ENCODE measurements at places on chromosomes 2 and 18.
A peak's percentile ranks its signal among the peaks of the same experiment; 100 is the strongest.

GRCh38 chr2:132915812-132916549, 246.0 kb upstream of the LYPD1 start:
- DNase-seq: no peak

DNA sequence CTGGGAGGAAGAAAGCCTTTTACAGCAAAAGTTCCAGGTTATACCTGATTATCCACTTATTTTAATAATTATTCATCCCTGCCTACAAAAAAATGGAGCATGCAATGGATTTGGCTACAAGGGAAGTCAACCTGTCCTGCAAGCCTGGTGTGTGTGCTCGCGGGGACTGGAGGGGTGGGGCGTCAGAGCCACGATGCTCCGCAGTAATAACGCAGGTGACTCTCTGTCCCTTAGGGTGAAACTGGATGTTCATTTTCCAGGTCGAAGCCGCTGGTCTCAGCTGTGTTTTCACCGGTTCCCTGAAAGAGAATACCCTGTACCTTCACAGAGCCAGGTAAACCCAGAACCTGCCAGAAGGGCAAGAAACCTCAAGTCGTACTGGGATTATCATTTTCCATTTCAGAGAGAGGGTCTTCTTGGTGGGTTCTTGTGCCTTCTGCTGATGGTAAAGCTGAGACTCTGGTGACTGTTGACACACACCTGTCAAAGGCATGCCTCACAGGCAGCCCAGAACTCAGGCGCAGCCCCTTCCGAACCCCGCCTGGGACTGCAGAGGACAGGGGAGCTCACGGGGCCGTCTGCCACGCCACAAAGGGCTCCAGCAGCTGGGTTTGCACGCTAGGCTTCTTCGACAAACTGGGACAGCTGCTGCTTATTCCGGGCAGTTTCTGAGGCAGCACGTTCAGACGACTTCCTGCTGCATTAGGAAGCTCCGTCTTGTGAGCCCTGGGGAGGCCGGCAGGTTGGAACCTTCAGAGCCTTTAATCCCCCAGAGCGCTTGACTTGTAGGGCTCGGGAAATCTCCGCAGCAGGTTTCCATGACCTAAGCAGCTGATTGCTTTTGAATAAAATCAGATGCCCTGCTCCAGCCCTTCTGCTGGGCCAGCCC, 58.6 kb downstream of the KCNG2 start:
- DNase-seq: no peak

- DNase-seq: no peak
Measured at GRCh38 chr2:48414640-48414979, 115.3 kb upstream of the STON1 start.

DNA sequence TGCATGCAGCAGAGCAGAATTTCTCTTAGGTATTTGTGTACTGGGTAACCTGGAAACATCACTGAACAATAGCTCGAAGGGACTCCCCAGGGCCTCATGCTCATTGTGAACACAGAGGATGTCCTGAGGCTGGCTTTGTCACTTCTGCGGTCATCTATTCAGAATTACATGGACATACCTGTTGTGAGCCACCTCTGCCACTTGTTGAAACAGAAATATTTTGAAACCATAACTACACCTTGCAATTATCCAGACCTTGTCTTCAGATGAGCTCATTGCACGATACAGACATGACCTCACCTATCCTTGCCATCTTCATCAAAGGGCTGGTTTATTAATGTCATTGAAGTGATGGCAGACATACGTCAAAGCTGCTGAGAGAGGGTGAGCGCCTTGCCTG, 23.4 kb upstream of the CREG2 start:
- no peak for DNase-seq

DNA sequence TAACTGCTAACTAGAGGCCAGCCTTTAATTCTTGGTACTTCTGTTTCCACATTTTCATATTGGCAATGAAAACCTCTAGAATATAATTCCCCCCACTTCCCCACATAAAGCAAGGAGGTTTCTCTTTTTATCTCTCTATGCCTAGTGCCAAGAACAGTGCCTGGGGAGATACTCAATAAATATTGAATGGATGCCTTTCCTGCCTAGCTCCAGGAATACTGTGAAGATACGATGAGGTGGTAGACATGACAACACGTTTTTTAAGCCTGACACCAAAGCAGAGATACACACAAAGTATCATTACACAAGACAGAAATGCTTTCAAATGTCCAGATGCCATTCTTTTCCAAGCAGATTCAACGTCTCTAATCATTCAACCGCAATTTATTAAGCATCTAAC, 535.5 kb downstream of the XIRP2 start:
- DNase-seq: no peak

- DNase-seq: no peak
Measured at GRCh38 chr2:241248897-241249296, 60.4 kb downstream of the ANO7 start.

GRCh38 chr2:213316001-213316735, 31.9 kb downstream of the SPAG16 start:
- DNase-seq: no peak

DNA sequence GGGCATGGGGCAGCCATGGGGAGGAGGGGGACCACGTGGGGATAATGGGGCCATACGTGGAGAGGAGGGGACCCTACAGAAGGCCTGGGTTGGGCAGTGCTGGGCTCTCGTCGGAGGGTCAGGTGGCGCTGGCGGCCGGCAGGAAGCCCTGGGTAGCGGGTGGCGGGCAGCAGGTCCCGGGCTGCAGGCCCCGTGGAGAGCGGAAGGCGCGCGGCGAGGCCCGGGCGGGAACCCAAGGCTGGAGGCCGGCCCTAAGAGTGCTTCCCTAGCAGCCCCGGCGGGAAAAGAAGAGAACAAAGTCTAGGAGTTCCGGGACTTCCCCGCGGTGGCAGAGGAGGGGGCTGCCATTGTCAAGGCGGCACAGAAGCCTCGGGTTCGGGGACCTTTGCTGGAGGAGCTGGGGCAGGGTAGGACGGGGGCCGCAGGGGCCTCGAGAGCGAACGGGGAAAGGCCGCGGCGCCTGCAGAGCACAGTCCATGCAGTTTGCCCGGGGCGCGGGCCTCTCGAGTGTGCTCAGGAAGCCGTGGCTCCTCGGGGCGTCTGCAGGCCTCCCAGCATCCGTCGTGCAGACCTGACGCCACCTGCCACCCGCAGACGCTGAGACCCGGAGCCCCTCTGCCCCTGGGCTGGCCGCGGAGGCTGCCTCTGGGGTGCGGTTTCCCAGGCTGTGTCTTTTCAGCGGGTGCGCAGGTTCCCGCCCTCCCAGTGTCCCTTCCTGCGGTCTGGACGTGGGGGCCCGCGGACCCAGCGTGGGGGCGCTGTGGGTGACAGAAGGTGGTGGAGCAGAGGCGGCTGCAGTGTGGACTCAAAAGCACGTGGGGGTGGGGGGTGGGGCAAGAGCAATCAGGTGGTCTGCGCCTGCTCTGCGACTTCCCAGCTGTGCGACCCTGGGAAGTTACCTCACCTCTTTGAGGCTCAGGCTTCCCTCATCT, 19.4 kb upstream of the NCL start:
- peak; percentile 23 for DNase-seq

GRCh38 chr18:76989647-76990190, 142.9 kb downstream of the MBP start:
- DNase-seq: no peak

- DNase-seq: no peak
Measured at GRCh38 chr2:168643979-168644378, 158.5 kb upstream of the NOSTRIN start.

DNA sequence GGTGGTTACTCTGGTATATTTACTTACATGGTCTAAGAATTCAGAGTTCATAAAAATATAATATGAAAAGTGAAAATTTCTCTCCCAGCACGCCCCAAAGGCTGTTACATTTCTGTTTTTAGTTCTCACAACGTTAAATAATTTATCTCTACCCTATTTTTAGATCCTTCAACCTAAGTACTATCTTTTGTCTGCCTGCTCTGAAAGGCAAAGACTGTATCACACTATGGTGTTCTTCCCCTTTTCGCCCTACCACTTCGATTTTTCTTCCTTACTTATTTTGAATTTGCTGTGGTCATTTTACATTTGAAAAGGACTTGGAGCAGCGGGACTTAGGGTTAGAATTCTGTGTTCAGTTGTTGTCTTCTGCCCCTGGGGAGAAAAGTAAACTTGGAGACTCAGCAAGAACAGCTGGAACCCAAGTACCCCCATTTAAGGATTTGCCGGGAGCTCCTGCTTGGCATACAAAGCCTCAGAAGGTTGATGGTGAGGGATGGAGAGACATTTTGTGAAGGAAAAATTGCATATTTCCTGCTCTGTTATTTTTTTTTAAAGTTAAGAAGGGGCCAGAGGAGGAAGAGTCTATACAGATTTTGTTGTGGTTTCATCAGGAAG, 19.0 kb downstream of the ADAM23 start:
- no peak for DNase-seq

GRCh38 chr2:216583147-216583546, 50.1 kb upstream of the IGFBP2 start:
- DNase-seq: no peak

GRCh38 chr2:233850745-233851144, 3.6 kb downstream of the HJURP start:
- DNase-seq: no peak

DNA sequence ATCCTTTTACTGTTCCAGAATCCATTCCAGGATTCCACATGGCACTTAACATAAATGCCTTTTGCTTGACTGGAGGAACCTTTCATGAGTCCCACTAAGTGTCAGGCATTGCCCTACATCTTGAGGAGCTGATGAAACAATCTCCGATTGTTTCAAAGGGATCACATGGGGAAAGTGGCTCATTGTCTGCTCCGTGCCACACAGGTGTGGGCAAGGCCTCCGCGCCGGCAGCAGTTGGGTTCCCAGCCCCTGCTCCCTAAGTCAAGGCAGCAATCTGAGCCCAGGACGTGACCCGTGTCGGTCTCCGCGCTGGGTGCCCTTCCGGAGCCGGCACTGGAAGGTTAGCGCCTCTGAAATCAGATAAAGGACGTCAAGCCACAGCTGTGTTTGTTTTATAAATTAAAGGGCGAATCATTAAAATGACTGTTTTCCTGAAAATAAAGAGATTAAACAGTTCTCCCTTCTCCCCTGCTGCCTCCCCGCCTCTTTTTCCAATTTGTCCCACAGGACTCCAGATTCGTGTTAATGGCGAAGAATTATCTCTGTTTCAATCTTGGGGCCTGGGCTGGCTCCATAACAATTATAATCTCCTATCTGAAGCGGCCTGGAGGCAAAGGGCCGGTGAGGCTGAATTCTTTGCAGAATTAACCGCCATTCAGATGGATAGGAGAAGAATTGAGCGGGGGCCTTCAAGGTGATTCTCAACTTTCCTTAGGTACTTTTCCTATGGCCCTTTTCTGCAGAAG, 84.3 kb upstream of the FZD7 start:
- no peak for DNase-seq

DNA sequence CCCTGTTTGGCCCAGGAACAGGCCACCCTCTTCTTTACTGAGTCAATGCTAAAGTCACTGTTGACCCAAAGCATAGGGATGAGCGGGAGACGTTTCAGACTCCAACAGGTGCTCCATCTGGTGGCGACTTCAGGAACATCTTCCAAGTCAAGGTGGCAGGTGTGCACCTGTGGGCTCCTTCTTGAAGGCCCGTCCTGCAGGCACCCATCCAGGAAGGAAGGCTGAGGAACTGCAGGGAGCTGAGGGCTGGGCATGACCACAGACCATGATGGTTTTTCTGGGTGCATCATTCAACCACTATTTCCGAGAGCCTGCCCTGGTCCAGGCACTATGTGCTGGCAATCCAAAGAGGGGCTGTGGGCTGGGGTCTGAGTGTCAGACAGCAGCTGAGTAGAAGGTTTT, 142.8 kb downstream of the NDUFA10 start:
- DNase-seq: peak; percentile 44

GRCh38 chr2:150062416-150062815, 425.1 kb downstream of the RND3 start:
- DNase-seq: no peak

DNA sequence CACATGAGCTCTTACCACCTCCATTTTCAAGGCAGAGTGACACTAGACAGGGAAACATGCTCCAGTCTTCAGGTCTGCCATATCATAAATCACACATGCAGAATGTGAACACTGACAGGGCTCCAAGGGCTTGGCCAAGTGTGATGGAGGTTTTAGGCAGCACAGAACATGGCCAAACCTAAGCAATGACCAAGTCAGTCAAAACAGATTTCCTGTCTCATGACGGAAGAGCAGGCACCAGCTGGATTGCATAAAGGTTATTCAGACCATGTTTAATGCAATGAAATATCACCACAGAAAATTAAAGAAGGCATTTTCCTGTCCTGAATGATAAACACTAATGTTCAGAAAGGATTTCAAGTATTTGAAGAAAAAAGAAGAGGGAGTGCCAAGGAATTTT, 72.5 kb downstream of the SUMO1 start:
- no peak for DNase-seq

DNA sequence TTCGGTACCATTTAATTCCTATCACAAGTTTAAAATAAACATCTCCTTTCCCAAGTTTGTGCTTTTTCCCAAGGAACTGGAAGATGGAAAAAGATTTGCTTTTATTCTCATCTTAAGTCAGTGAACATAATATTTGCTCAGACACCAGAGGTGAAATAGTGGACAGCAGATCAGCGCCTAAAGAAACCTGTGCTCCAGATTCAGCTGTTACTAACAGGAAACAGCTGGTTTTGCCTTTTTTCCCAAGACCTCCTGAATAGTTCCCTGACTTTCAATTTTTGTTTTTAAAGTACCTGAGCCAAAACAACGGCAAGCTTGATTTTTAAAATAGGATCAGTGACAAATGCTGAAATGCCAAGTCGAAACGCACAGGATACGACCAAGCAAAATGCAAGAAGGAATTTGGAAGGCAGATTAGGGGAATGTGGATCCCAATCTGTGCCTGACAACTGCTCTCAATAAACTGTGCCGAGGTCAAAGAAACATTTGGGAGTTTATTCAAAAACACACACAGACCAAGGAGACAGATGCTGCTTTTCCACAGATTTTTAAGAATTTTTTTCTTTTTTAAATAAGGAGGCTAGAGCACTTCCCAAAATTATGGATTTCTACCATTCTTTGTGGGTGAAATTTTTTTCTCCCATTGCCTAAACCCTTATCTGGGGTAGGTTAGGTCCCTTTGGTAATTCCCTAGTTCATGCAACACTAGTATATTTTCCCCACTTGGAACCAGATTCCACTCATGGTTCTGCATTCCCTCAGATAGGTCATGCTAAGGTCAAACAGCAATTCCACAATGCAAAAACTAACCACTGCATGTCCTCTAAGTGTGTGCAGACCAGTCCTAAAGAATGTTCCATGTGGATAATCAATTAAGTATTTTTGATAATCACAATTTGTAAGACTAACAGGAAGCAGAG, 121.5 kb upstream of the PDE1A start:
- no peak for DNase-seq

GRCh38 chr18:48410095-48410920, 1.1 kb upstream of the ZBTB7C start:
- DNase-seq: peak; percentile 76

GRCh38 chr2:235024191-235024860, 72.5 kb downstream of the SH3BP4 start:
- DNase-seq: no peak

GRCh38 chr2:176158855-176159662, 2.0 kb downstream of the HOXD3 start:
- DNase-seq: no peak
